ENCODE measurements at places on chromosomes 3 and 15. TPM values are rescaled to one million over a fixed set of nuclear protein-coding genes. Genes with fewer than 3 reads are reported as not detected.

The CIB2 gene
- total RNA-seq = 3.6 TPM

The SNRPA1 gene
- 36.4 TPM for total RNA-seq

The IVD gene
- 46.3 TPM for total RNA-seq

The ALG1L2 gene
- total RNA-seq = 0.22 TPM

The PPP1R14D gene
- total RNA-seq = not detected

The GABRR3 gene
- not detected for total RNA-seq

The UBE2E1 gene
- 203 TPM for total RNA-seq

The EEF1AKMT4 gene
- 1.6 TPM for total RNA-seq

The HRG gene
- total RNA-seq = not detected

The FBLN2 gene
- 18.0 TPM for total RNA-seq

The CCR9 gene
- total RNA-seq = not detected

The WNT7A gene
- not detected for total RNA-seq

The HCLS1 gene
- total RNA-seq = 2.5 TPM

The FOXL2 gene
- total RNA-seq = 11.2 TPM

The SOX14 gene
- not detected for total RNA-seq

The NAALADL2 gene
- total RNA-seq = 13.7 TPM

The SEMA4B gene
- total RNA-seq = 16.2 TPM

The UNC13C gene
- not detected for total RNA-seq

The ACP3 gene
- 27.1 TPM for total RNA-seq

The CLDN1 gene
- 0.55 TPM for total RNA-seq

The ZNF80 gene
- not detected for total RNA-seq

The GOLGA8M gene
- total RNA-seq = 2.5 TPM

The LPP gene
- 111 TPM for total RNA-seq

The CPOX gene
- 29.6 TPM for total RNA-seq

The SAMMSON gene
- 0.25 TPM for total RNA-seq

The DYNLT2B gene
- 7.9 TPM for total RNA-seq

The SERPINI2 gene
- total RNA-seq = not detected

The WDR72 gene
- total RNA-seq = not detected

The IGDCC3 gene
- under 0.01 TPM for total RNA-seq

The FHIT gene
- 2.1 TPM for total RNA-seq

The CELF6 gene
- total RNA-seq = 0.37 TPM

The NEK10 gene
- 7.0 TPM for total RNA-seq

The SOX2 gene
- total RNA-seq = not detected

The RLBP1 gene
- not detected for total RNA-seq
